ENCODE measurements at places on chromosomes 4 and X.

- DNase-seq = no peak
Measured at GRCh38 chrX:131399678-131400428, 110.7 kb upstream of the IGSF1 start.

- DNase-seq = no peak
Measured at GRCh38 chr4:67909905-67910584, 26.2 kb upstream of the TMPRSS11D start.

DNA sequence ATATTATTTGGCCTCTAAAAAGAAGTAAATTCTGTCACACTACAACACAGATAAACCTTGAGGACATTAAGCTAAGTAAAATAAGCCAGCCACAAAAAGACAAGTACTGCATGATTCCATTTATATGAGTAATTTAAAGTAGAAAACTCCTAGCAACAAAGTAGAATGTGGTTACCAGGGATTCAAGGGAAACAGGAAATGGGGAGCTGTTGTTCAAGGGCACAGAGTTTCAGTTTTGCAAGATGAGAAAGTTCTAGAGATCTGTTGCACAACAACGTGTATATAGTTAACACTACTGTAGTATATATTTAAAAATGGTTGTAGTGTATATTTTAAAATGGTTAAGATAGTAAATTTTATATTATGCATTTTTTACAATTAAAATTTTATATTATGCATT, 25.4 kb downstream of the SEC31A start:
- DNase-seq = no peak

DNA sequence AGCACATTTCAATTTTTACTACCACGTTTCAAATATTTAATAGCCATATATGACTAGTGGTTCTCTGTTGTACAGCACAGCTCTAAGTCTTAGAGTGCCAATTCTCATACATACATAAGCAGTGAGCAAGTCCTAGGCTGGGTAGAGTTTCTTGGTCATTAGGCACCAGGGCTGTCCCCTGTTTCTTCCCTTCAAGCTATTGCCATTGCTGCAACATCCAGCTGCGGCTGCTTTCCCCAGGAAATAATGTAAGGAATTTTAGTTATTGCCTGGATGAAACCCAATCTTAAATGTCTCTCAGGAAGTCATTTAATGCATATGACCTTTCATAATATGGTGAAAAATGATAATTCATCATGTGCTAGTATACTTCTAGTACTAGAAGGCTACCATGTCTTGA, 74.1 kb upstream of the PPP3CA start:
- no peak for DNase-seq

GRCh38 chrX:126847143-126847542, 27.6 kb downstream of the PRR32 start:
- DNase-seq = no peak

DNA sequence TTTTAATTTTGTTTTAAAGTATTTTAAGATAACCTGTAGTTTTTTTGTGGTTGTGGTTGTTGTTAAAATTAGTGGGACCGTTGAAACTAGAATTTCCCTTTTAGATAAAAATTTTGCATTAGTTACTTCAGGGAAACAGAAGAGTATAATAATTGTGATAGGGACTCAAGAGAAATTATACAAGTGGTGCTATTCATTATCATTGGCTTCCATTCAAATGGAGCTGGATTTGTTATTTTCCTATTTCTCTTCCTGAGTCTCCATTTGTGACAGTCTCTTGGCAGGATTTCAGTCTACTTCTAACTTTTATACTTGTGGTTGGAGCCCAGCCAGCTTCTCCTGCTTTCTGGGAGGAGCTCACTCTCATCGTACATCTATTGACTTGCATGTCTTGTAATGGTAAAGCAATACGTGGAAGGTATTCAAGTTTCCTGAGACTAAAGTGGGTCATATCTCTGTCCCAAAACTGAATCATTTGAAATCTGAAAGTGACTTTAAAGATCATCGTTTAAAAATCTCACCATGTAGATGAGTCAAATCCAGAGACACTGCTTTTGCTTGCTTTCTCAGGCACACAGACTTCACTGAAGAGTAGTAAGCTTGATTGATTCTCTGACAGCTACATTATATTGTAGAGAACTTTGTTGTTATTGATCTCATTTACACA, 155.8 kb downstream of the RPA4 start:
- no peak for DNase-seq

DNA sequence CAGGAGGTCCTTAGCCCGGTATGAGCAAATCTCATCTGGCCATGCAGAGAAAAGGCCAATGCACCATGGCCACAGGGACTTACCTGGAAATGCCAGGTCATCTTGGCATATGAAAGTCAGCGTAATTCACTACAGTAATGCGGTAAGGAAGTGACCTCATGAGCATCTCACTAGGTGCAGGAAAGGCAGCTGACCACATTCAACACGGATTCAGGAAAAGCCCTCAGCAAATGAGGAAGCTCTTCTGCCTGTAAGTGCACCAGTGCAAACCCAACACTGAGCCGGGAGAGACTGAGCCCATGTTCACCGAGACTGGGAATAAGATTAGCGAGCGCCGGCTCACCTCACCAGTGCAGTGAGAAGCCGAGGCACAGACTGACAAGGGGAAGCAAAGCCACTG, 23.7 kb downstream of the LRPAP1 start:
- no peak for DNase-seq

Measured in stimulated activated CD4-positive, alpha-beta T cell treated with anti-CD3 and anti-CD28 coated beads, Interleukin-15, amount 100 ng/mL, for 1 hour (primary cell).